ENCODE measurements at places on chromosomes 12 and 14.

GRCh38 chr12:24931666-24932405 is 17.1 kb downstream of the BCAT1 start:
- DNase-seq, result no peak

GRCh38 chr12:123801573-123802178 is 39.6 kb downstream of the DNAH10 start:
- no peak for DNase-seq

DNA sequence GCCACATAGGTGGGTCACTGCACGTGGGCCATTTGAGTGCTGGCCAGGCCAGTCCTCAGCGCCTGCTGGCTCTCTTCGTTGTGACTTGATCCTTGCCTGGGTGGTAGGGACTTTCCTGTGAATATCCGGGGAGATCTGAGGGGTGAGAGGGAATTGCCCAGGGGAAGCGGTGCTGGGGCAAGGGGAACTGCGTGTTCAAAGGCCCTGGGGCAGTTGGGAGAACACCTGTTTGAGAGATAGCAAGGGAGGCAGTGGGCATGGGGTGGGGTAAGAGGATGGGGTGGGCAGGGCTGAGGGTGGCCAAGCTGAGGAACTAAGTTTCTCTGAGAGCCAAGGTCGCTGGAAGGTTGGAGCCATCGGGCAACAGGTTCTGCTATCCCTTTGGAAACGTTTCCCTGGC is 25.0 kb downstream of the SETD1B start:
- no peak for DNase-seq

GRCh38 chr12:21248679-21249078 is 86.0 kb downstream of the SLCO1A2 start:
- no peak for DNase-seq
